ENCODE measurements at places on chromosomes 4 and X. TPM values are rescaled to one million over a fixed set of nuclear protein-coding genes. Genes with fewer than 3 reads are reported as not detected.

The HDX gene
- 4.0 TPM for total RNA-seq

The USP17L27 gene
- not detected for total RNA-seq

The TMSB15A gene
- 5.7 TPM for total RNA-seq

The CCDC110 gene
- total RNA-seq: 5.4 TPM

The OPN1MW gene
- total RNA-seq: not detected

DNA sequence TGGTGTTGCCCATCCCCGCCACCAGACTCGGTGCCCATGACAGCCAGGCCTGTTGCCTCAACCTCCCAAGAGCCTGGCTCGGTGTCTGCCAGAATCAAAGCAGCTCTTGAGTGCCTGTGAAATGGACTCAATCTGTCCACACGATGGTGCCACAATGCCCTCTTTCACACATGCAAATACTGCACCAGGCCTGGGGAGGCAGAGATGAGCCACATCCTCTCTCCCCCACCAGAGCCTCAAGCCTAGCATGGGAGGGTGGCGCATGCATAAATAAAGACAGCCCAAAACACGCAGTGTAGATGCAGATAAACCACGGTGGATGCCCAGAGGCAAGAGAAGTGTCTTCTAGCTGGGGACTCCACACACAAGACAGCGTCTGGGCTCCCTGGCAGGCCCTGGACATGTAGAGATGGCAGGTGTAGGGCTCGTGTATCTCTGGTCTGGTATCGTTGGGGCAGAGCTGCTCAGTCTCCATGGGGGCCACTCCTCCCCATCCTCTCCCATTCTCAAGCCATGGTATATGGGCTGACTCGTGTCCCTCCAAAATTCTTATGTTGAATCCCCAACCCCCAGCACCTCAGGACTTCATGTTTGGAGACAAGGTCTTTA lies 65.6 kb downstream of the JAKMIP1 start:
- H3K4me1 ChIP-seq: no peaks in the 10 kb centered on the region
- no peak overlapping the region for H3K4me3 ChIP-seq
- no peak for DNase-seq
- no peak overlapping the region for H3K27ac ChIP-seq

GRCh38 chr4:77538144-77538543 lies 67.5 kb upstream of the CXCL13 start:
- H3K4me1 ChIP-seq: peaks cover 3% of the 10 kb centered on the region
- no peaks in the 10 kb centered on the region for H3K27me3 ChIP-seq
- H3K4me3 ChIP-seq: no peak overlapping the region
- DNase-seq: no peak

DNA sequence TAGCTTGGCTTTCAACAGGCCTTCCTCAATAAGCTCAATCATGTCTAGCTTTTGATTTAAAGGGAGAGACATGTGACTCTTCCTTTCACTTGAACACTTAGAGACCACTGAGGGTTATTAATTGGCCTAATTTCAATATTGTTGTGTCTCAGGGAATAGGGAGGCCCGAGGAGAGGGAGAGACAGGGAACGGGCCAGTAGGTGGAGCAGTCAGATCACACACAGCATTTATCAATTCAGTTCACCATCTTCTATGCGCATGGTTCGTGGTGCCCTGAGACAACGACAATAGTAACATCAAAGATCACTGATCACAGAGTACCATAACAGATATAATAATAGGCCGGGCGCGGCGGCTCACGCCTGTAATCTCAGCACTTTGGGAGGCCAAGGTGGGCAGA lies 17.8 kb downstream of the ZNF81 start:
- no peaks in the 10 kb centered on the region for H3K27me3 ChIP-seq
- no peak overlapping the region for H3K27ac ChIP-seq
- peak; percentile 51 for DNase-seq
- H3K4me1 ChIP-seq: no peaks in the 10 kb centered on the region
- H3K4me3 ChIP-seq: no peak overlapping the region
- H3K36me3 ChIP-seq: no peaks in the 10 kb centered on the region

GRCh38 chr4:183364025-183364424 lies 41.8 kb upstream of the CLDN24 start:
- no peak overlapping the region for H3K4me3 ChIP-seq
- H3K27ac ChIP-seq: no peak overlapping the region
- H3K27me3 ChIP-seq: no peaks in the 10 kb centered on the region
- H3K4me1 ChIP-seq: no peaks in the 10 kb centered on the region
- no peaks in the 10 kb centered on the region for H3K36me3 ChIP-seq
- no peak for DNase-seq

DNA sequence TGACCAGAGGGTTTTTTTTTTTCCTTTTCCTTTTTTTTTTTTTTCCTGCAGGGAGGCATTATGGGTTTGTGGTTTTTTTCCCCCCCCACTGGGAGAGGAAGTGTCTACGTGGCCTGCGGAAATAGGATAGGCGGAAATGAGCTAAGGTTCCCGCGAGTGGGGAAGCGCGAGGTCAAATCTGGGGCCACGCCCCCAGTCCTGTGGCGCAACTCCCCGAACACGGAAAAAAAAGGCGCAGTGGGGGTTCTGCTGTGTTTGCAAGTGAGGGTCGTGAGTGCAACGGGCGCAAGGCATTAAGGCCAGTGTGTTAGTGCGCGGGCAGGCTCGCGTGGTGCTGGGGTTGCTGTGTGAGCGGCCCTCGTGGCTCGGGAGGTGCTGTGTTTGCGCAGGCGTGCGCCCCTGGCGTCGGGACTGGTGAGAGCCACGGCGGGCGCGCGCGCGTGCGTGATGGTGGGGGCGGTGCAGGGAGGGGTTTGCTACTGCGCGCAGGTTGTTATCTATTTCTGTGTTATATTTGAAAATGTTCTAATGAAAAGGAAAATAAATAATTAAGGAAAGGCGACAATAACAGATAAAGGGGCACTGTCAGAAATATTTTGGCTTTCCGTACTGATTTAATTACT lies 685 bp upstream of the MORF4L2 start:
- peak overlapping the region; percentile 55 for H3K4me3 ChIP-seq
- no peaks in the 10 kb centered on the region for H3K4me1 ChIP-seq
- H3K27me3 ChIP-seq: no peaks in the 10 kb centered on the region
- no peaks in the 10 kb centered on the region for H3K36me3 ChIP-seq
- DNase-seq: peak; percentile 89

DNA sequence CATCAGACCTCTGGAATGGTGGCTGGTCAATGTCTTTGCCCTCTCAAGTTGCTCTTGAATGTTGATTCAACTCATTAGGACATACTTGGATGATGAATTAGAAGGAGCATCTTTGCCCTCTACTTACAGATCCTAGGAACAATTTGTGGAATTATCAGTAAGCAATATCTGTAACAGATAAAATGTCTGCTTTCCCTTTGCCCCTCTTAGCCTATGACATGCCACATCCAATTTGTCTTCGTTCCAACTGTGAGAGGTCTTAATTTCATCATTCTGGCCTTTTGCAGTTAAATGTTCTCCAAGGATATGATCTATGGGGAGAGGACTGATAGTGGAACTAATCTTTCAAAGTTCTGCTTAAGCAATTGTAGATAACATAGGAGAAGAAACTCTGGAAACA lies 148.3 kb downstream of the PDE5A start:
- no peak overlapping the region for H3K27ac ChIP-seq
- no peak for DNase-seq
- H3K4me3 ChIP-seq: no peak overlapping the region
- H3K27me3 ChIP-seq: no peaks in the 10 kb centered on the region

GRCh38 chr4:11073621-11074051 lies 355.1 kb downstream of the HS3ST1 start:
- no peaks in the 10 kb centered on the region for H3K36me3 ChIP-seq
- peaks cover 14% of the 10 kb centered on the region for H3K4me1 ChIP-seq
- H3K27ac ChIP-seq: peak overlapping the region; percentile 61
- DNase-seq: peak; percentile 81

DNA sequence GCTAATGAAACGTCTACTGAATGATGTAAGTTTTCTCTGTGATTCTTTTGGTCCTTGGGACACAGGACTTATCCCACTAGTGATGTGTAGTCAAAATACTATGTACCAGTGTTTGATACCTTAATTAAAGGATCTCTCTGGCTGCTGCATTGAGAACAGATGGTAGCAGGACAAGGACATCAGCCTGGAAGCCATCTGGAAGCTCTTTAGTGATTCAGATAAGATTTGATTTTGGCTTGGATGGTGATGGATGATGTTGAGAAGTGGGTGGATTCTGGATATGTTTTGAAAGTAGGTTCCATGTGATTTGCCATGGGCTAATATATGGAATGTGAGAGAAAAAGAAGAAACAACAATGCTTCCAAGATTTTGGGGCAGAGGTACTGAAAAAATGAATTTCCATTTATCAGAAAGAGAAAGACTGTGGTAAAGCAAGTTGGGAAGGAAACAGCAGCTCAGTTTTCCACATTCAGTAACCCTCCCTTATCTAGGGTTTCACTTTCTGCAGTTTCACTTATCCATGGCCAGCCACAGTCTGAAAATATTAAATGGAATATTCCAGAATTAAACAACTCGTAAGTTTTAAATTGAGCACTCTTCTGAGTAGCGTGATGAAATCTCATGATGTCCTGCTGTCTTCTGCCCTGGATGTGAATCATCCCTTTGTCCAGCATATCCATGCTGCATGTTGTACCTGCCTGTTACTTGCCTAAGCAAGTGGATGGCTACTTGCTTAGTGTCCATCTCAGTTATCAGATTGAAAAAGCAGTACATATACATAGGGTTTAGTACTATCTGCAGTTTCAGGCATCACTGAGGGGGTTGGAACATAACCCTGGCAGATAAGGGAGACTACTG lies 15.6 kb downstream of the CD38 start:
- no peaks in the 10 kb centered on the region for H3K4me1 ChIP-seq
- no peaks in the 10 kb centered on the region for H3K27me3 ChIP-seq
- H3K4me3 ChIP-seq: no peak overlapping the region
- H3K27ac ChIP-seq: no peak overlapping the region

GRCh38 chr4:8128100-8128856 lies 30.3 kb downstream of the ABLIM2 start:
- DNase-seq: no peak
- H3K4me3 ChIP-seq: no peak overlapping the region
- no peaks in the 10 kb centered on the region for H3K36me3 ChIP-seq
- no peaks in the 10 kb centered on the region for H3K27me3 ChIP-seq
- no peaks in the 10 kb centered on the region for H3K4me1 ChIP-seq
- no peak overlapping the region for H3K27ac ChIP-seq

Data from ovary (tissue), 10 donors.